ENCODE measurements at places on chromosomes 13 and 19.
A peak's percentile ranks its signal among the peaks of the same experiment; 100 is the strongest.

GRCh38 chr13:31042481-31043165 lies 110.2 kb downstream of the TEX26 start:
- no peak for DNase-seq

DNA sequence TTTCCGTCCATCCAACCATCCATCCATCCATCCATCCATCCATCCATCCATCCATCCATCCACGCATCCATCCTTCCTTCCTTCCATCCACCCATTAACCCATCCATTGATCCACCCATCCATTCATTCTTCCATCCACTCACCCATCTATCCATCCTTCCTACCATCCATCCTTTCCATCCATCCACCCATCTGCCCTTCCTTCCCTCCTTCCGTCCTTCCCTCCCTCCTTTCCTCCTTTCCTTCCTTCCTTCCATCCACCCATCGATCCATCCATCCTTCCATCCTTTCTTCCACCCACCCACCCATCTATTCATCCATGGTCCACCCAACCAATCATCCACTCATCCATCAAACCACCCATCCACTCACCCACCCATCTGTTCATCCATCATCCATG lies 70.1 kb downstream of the MLLT1 start:
- no peak for DNase-seq

DNA sequence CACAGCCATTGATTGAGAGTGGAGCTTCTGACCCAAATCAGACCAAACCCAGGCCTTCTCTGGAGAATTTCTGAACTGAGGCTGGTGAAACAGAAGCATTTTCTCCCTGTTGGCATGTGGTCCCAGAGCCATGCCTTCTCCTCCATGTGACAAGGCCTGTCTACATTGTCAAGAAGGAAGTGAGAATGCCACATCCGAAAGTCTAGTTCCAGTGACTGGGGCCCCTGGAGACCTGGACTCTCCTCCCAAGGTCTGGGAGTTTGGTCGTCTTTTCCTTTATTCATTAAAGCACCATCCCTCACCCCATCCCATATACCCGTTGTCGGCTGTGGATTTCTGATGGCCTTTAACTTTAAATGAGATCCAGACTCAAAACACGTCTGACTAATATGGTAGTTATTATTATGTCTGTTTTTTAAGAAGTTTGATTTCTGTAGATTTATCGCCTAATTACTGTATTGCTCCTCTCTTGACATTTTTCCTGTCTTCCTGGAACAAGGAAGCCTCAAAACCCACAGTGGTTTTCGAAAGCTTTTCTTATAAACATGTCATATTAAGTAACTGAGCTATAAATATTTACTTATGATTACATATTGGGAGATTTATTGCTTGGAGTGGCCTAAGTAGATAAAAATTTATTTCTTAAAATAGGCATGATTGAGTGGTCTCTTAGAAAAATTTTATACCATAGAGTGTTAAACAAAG lies 128.3 kb upstream of the FRY start:
- DNase-seq, result no peak

DNA sequence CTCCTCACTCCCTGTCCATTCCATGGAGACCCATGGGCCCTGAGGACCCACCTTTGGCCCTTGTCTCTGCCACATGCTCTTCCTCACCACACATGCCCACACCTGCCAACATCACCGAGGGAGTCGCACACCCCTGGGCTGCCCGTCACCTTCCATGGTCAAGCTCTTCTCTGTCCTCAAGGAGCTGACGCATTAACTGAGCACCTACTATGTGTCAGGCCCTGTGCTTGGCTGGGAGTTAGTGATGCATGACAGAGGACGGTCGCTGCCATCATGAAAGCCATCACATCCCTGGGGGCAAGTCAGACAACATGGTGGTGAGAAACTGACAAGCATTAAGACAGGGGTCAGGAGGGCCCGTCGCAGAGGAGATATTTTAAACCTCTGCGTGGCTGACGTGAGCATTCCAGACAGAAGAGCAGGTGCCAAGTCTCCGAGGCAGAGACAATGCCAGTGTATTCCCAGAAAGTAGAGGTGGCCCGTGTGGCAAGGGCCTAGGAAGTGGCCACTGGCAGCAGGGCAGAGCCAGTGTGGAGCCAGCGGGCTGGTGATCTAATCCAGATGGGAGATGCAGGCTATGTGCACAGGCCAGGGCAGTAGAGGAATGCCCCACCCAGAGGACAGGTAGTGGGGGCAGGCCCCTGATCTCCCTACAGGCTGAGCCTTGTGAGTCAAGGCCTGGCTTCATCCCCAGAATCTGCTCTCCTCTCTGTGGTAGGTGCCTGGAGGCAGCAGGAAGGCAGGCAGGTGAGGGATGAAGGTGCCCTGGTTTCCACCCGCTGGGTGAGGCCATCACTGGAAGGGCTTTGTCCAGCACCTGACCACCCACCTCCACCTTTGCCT lies 21.2 kb downstream of the ELAVL1 start:
- no peak for DNase-seq

DNA sequence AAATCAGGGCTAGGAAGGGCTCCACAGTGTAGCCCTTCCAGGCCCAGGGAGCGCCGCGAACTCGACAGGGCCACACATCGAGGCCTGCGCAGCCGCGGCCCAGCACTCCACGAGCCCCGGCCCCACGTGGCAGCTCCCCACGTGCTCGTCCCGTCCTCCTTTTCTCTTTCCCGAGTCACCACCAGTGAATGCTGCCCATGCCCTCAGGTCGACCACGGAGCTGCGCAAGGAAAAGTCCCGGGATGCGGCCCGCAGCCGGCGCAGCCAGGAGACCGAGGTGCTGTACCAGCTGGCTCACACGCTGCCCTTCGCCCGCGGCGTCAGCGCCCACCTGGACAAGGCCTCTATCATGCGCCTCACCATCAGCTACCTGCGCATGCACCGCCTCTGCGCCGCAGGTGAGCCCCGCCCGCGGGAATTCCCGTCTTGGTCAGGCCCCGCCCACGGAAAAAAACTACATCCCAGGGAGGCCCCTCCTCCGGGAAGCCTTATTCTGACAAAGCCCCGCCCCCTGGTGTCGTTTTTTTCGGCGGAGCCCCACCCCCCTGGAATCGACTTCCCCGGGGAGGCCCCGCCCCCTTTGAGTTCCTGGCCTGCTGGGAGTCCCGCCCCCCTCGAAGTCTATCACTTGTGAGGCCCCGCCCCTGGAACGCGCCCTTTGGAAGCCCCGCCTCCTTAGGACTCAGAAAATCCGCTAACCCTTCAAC lies 7.0 kb downstream of the HIF3A start:
- no peak for DNase-seq

DNA sequence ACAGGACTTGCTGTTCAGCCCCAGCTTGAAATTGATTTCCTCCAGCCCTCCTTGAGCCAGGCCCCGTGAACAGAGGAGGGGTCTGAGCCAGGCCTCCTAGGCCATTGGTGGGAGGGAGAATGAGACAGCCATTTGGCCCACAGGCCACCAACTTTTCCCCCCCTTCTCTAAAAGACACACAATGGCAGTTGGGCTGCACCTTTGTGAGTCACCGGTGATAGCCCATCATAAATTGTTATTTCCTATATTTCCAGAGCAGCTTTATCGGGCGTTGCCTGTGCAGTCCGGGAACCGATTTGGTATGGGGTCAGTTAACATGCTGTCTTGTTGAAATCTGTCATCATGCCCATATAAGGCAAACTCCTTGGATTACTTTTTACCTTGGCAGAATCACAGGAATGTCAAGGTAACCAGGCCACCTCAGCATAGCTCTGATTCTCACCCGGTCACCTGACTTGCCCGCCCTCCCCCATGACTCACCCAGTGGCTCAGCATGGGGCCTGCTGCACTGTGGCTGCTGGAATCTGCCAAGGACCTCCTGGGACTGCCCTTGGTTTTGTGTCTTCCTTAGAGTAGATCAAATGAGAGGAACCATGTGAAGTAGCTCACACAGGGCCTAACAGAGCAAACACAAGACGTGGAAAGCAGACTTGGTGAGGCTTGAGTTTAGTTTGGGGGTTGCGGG lies 36.1 kb downstream of the ACTN4 start:
- peak; percentile 86 for DNase-seq

GRCh38 chr19:383922-384798 lies 24.8 kb downstream of the C2CD4C start:
- DNase-seq, result no peak

DNA sequence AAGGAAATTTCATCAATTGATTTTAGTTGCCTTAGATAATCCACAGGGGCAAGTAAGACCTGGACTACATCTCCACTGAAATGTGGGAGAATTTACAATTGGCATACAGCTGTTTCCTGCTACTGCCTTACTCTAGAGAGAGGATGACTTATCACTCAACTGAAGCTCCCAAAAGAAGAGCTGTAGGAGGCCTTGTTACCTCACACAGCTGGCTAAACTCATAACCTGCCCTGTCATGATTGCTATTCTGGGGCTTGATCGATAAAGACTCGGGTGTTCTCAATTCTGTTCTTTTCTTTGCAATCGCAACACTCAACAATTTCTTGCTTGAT lies 1396.4 kb downstream of the EFNB2 start:
- DNase-seq, result no peak

- DNase-seq, result no peak
Observed at GRCh38 chr13:22062478-22063205, 391.8 kb downstream of the FGF9 start.

GRCh38 chr13:94050686-94051085 lies 428.8 kb downstream of the DCT start:
- no peak for DNase-seq

GRCh38 chr13:45847554-45848224 lies 3.9 kb downstream of the SIAH3 start:
- no peak for DNase-seq

DNA sequence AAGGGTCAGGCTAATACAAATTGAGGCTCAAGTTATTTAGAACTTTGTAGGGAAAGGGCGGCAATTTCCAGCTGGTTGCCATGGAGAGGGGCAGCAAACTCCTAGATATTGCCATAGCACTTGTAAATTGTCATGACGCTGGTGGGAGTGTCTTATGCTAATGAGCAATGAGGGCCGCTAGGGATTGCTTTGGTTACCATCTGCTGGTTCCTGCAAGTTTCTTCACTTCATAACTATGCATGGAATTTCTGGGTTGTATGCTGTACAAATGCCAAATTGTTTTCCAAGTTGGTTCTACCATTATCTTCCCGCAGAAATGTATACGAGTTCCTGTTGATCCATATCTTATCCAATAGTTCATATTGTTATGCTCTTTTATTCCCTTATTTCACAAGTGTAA lies 1339.4 kb downstream of the EFNB2 start:
- DNase-seq, result no peak

DNA sequence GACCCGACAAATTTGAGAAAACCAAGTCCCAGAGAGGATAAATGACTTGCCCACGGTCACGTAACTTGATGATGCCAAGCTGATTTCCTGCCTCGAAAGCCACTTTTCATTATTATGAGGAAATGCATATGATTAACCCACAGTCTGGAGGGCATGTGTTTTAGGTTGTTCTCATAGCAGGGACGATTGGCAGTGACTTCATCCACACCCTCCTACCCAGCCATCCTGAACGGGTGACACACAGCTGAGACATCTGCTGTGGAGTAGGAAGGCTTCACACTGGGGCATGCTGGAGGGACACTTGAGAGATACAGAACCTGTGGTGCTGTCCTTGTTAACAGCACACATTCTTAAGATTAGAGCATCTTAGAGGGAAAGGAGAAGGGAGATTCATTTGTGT lies 65.4 kb upstream of the WDFY2 start:
- peak; percentile 71 for DNase-seq

DNA sequence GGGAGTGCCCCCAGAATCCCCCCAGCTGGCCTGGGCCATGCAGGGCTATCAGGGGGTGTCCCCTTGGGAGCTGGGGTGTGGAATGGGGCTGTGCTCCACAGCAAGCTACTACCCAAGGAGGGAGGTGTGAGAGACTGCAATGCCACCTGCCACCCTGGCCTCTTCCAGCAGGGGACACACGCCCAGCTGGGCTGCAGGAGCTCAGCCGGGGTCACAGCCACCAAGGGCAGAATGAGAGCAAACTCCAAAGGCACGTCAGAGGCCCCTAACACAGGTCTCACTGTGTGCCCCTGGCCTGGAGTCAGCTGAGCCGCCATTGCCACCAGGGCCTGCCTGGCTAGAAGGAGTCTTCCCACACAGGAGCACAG lies 55.5 kb downstream of the MLLT1 start:
- no peak for DNase-seq

GRCh38 chr19:46068345-46069258 lies 27.8 kb upstream of the IGFL4 start:
- peak; percentile 96 for DNase-seq

DNA sequence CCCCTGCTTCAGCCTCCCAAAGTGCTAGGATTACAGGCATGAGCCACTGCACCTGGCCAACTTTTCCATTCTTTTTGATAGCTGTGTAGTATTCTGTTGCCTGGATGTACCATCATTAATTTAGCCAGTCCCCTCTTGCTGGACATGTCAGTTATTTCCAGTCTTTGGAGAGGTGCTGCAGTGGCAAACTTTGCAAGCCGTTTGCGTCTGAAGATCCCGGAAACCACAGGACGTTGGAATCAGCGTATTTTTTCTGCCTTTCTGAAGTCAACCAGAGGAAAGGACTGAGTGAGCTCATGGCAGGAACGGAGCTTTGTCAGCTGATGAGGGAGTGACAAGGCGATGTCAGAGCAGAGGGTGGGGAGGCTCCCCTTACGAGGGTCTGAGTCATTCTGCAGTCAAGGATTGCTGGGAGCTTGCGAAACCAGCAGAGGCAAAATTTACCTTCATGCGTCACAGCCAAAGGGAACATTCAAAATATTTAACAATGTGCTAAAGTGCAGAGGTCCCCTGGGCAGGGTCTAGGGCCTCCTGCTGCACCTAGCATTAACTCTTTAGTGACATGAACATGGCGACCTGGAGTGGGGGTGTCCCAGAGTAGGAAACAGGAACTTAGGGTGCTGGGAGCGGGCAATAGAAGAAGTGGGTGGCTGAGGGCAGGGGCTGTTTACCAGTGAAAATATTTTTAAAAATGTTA lies 5.6 kb downstream of the C5AR1 start:
- peak; percentile 96 for DNase-seq

- DNase-seq, result peak; percentile 56
Observed at GRCh38 chr19:28883241-28883693, 329.7 kb downstream of the UQCRFS1 start.

GRCh38 chr19:4087787-4088679 lies 21.3 kb upstream of the ZBTB7A start:
- DNase-seq, result no peak

DNA sequence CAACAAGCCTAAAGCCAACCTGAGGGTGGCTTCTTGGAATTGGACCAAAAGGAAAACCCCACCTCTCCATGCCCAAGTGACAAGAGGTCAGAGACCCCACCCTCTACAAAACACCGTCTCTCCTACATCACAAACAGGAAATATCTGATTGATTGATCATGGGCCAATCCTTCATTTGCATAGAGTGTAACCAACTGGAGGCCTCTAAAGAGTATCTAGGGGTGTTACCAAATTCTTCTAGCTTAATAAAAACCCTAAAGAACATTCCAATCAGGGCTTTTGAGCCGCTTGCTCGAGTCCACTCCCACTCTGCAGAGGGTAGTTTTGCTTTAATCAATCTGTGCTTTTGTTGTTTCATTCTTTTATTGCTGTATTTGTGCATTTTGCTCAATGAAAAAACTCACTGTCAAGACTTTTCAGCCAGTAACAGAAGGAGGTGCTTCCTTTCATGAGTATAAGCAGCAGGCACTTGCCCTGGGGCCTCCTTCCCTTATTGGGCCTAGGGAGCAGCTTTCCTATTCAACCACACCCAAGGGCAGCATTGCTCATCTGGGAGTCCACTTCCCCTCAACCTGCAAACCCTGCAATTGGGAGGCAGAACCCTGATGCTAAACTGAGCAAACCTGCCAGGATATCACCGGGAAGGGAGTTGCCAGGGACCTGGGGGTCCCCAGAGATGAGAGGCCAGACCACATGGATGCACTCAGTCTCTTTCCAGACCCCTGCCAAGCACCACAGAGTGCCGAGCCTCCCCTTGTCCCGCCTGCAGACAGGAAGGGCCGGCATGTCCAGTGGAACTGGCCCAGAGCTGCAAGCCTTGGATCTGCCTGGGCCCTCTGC lies 154.3 kb upstream of the VSTM2B start:
- DNase-seq, result no peak

- DNase-seq, result no peak
Observed at GRCh38 chr19:39251846-39252245, 3.2 kb upstream of the IFNL4 start.

Data from foreskin fibroblast (primary cell).